Stimulated activated CD8-positive, alpha-beta memory T cell treated with anti-CD3 and anti-CD28 coated beads, Interleukin-7, amount 100 ng/mL, for 1 hour (primary cell): ENCODE measurements at places on chromosomes 5 and 9.

GRCh38 chr5:170010595-170010994, 30.3 kb upstream of the INSYN2B start:
- no peak for DNase-seq

DNA sequence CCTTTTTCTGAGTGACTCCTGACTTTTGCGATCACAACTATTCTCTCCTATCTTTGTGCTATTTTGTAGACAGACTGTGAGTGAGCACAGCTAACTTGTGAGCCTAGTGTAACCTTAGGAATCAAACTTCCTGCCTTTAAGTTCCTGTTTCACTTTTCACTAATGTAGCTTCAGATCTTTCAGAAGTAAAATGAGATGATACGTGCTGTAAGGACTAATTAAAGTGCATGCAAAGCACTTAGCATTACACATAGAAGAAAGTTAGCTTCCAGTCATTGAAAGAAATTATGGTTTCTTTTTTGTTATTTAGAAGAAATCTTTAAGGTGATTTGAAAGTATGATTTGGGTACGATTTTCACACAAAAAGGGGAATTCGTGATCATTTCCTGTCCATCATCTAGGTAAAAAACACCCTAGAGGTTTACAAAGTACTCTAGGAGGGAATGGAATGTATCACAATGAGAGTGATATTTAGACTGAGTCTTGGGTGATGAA, 122.7 kb downstream of the ST8SIA4 start:
- no peak for DNase-seq

DNA sequence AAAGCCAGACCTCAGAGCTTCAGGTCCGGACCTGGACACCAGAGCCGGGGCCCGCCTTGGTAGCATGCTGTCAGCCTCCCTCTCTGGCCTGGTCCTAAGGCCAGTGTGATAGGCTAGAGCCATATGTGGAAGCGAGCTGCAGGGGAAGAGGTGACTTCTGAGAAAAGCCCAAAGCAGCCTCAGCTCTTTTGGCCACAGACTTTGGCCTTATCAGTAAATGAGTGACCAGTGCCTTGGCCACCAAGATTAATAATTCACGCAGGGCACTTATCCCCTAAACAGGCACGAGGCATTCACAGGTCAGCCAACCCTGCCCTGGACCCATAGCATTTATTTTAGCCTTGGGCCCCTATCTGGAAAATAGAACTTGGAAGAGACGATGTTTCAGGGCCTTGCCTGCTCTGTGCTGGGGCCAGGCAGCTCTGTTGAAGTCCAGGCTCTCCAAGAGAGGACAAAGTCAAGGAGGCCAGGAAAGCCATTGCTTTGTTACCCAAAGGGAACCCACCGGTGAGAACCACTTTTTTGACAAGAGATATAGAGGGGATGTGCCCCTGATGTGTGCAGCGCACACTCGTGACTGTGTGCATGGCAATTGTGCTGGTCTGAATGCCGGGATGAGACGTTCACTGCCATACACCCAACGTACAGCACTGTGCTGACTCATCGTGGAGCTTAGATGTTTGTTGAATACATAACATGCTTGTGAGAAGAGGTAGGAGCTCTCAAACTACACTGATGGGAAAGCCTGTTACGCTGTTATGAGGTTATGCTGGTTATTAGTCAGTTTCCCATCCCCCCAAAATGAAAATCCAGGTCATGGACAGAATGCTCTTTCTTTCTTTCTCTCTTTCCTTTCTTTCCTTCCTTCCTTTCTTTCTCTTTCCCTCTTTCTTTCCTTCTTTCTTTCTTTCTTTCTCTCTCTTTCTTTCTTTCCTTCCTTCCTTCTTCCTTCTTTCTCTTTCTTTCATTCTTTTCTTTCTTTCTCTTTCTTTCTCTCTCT, 5.0 kb upstream of the SLC34A1 start:
- DNase-seq: no peak

DNA sequence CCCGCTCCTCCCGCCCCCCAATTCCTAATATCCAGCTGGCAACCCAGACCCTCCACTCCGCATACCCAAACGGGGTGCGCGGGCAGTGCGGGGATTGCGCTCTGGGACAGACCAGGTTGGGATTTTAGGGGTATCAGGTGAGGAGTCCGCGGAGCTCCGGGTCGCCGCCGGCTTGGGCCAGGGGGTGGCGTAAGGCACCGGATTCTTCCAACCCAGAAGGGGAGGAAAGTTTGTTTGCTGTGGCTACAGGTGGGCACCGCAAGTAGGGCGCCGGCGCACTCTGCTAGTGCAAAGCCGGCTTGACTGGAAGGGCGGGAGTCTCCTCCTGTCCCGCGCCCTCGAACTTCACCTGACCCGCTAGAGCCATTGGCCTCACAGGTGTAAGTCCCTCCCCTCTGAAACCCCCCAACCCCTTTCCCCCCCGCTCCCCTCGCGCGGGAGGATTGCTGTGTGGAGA, 709 bp downstream of the IQGAP2 start:
- DNase-seq: peak; percentile 37

GRCh38 chr9:15722888-15723287, 170.0 kb downstream of the CCDC171 start:
- no peak for DNase-seq

DNA sequence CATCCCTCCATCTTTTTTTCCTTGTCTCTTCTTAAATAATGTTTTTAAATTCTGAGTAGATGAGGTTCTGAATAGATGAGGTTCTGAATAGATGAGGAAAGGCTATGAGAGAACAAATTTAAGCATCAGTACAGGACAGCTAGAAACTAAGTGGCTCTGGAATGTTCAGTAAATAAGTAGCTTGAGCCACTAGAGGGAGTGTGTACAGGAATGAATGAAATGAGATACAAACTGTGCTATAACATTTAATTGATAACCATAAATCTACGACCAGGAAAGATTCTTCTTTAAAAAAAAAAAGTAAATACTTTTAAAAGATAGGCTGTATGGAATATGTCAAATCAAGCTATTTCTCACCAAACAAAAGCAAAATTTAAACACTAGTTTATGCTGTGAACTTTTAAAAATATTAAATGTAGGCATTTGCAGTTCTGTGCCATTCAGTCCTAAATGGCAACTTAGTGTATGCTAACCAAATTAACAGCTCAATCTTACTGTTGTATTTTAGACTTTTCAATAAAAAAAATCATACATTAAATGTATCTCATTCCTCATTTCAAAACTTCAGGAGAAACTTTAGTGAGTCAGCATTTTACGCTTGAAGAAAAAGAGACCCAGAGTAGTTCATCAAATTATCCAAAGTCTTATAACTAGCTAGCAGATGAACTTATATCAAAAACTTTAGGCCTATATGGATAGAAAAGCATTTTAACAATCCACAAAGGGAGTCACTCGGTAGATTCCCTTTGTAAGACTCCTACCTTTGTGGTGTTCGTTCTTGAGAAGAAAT, 70.4 kb upstream of the SNX2 start:
- no peak for DNase-seq

- no peak for DNase-seq
These were observed 7.5 kb upstream of the SLC6A18 start for GRCh38 chr5:1217596-1218206.

GRCh38 chr5:89417990-89418389, 535.0 kb upstream of the MEF2C start:
- DNase-seq: no peak

GRCh38 chr9:28934111-28934510, 1360.8 kb upstream of the C9orf72 start:
- no peak for DNase-seq

- no peak for DNase-seq
These were observed 51.3 kb downstream of the DENND4C start for GRCh38 chr9:19281801-19282200.

DNA sequence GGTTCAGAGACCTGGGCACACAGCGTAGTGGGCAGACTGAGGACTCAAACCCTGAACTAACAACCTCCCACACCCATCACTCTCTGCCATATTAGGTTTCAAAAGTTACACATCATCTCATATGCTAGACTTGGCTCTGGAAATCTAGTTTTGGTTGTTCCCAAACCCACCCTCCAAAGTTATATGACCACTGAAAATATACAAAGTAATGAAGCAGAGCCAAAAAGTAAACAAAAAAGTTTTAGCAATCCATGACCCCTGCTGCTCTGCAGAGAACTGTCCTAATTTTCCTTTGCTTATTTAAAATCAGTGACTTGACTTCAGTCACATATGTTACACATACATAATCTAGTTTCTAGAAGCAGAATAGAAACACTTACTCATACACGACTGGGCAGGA, 155.6 kb upstream of the TAS2R1 start:
- DNase-seq: no peak

DNA sequence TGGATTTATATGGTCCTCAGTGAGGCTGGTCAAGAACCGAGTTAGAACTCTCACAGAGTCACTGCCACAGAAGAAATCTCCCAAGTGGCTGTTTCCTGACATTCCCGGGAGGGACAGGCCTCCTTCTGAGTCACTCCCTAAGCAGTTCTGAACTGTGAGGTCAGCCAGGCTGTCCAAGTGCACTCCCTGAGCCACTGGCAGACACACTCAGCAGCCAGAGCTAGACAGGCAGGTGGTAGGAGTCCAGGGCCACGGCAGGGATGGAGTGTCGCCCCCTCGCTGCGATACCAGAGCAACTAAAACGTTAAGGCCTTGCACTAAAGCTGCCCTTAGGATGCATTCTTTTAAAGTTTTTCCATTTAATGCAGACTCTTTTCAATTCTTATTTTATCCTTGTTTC, 3.4 kb downstream of the IL4 start:
- DNase-seq: no peak

- no peak for DNase-seq
These were observed 144.4 kb downstream of the ALDH1A1 start for GRCh38 chr9:72808446-72808768.

- DNase-seq: no peak
These were observed 293.1 kb upstream of the CCNH start for GRCh38 chr5:87705876-87706275.

DNA sequence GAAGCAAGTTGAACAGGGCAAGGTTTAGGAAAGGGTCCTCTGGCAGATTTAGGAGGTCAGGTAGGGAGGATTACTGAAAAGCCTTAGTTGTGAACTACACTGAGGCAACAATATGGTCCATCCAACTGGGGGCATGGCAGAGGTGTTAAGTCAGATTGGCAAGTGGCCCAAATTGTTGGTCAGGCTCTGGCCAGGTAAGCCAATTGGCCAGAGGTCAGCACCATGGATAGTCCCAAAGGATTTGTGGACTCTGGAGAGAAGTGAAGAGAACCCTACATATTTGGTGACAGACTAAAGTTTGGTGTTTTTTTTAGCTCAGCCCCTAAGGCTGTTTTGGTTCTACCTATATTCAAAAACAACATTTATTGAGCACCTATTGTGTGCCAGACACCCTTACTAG, 39.1 kb upstream of the RASGRF2 start:
- DNase-seq: no peak

- no peak for DNase-seq
These were observed 53.3 kb upstream of the ANGPTL2 start for GRCh38 chr9:127175764-127176163.
